Activated CD8-positive, alpha-beta memory T cell treated with anti-CD3 and anti-CD28 coated beads, Interleukin-2, amount 50 U/mL, for 48 hours (primary cell): ENCODE measurements at places on chromosomes 16 and 17.

GRCh38 chr16:4505356-4506147 is 29.4 kb downstream of the HMOX2 start:
- peak; percentile 73 for DNase-seq

GRCh38 chr16:73171901-73172240 is 123.9 kb upstream of the ZFHX3 start:
- no peak for DNase-seq

DNA sequence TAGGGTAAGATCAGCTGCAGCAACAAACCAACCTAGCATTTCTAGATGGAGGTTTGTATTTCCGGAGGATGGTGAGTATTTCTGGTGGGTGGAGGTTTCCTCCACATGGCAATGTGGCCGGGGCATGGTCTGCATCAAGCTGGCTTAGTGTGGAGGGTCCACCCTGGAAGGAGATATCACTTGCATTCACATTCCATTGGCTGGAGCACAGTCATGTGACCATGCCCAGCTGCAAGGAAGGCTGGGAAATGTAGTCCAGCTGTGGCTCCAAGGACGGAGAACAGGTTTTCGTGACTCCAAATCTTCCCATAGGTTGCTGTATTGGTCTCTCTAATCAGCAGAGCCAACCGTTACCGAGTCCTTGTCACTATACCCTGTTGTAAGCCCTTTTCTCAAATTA is 68.7 kb downstream of the RAI1 start:
- peak; percentile 68 for DNase-seq

DNA sequence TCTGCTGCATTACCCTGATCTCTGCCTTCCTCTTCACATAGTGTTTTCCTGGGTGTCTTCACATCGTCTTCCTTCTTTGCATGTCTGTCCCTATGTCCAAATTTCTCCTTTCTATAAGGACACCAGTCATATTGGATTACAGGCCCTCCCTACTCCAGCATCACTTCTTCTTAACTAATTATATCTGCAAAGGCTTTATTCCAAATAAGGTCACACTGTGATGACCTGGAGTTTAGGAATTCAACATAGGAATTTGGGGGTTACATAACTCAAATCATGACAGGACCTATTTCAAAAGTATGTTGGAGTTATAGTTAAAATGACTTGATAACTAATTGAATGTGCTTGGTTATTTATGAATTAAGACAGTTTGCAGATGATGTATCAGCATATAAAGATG is 490.5 kb upstream of the ERCC4 start:
- no peak for DNase-seq

DNA sequence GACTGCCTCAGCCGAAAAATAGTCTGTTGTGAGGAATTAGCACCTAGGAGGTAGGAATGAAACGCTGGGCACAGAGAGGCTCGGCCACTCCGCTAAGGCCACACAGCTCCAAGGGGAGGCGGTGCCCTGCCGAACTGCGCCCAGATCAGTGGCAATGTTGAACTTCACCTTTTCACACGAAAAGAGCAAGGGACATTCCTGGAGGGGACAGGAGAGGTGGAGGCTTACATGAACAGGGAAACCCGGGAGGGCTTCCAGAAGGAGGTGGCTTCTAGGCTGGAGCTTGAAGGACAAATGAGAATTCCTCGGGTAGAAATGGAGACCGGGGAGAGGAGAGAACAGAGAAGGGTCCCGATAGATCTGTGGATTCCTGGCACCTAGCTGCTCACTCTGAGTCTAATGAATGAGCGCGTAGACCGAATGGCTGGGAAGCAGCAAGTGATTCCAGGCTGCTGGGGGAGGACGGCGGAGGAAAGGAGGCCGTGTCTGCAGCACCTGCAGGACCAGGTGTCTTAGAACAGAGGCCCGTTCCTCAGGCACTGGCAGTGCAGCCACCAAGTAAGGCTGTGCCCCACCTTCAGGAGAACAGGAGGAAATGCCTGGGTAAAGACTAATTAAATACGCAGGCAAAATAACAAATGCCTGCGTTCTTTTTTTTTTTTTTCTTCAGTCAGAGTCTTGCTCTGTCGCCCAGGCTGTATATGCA is 722 bp upstream of the SLC38A10 start:
- DNase-seq = peak; percentile 69

DNA sequence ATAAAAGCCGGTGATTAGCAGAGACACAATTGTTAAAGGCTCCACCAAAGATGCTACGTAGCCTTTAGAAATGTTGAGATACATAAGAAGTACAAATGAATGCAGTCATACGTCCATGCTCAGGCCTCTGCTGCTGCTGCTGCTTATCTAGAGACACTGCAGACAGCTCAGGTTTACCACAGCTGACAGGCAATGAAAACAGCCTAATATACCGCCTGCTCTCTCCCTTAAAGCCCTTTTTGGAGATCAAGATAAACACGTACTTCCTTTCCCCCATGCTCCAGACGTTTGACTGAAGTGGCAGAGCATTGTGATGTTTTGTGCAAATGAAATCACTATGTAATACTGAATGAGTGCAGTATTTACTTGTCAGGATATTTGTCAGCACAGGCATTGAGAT is 185.3 kb downstream of the AATF start:
- no peak for DNase-seq
